ENCODE measurements at places on chromosomes 5 and 9.
A peak's percentile ranks its signal among the peaks of the same experiment; 100 is the strongest.

DNA sequence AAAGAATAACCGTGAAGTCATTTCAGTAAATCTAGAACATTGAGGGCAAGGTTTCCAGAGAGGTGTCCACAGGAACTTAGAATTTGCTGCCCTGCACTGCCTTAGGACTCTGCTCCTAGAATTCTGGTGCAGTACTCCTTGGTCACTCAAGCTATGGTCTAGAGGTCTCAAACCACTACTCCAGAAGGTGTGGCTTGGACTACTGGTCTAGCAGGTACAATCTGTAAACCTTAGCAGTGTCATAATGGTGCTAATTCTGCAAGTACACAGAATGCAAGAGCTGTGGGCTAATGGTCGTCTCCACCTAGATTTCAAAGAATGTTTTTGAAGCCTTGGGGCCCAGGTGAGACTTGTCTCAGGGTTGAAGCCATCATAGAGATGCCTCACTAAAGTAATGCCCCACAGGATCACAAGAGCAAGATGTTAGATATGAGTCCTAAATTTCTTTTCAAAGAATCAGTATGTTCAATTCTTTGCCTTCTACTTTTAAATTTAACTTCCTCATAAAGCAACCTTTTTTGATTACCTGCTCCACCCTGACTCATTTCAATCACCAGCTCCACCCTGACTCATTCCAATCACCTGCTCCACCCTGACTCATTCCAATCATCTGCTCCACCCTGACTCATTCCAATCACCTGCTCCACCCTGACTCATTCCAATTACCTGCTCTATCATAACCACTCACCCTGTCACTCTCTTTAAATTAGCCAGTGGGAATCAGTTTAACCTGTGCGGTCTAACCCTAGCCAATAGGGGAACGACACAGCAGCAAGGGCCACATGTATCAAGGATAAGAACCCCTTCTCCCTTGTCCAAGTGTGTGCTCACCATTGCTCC lies 1111.8 kb upstream of the ACO1 start:
- DNase-seq = no peak

GRCh38 chr5:135671966-135672365 lies 93.2 kb upstream of the CXCL14 start:
- DNase-seq = no peak

GRCh38 chr5:80240368-80240986 lies 15.4 kb downstream of the SERINC5 start:
- no peak for DNase-seq

DNA sequence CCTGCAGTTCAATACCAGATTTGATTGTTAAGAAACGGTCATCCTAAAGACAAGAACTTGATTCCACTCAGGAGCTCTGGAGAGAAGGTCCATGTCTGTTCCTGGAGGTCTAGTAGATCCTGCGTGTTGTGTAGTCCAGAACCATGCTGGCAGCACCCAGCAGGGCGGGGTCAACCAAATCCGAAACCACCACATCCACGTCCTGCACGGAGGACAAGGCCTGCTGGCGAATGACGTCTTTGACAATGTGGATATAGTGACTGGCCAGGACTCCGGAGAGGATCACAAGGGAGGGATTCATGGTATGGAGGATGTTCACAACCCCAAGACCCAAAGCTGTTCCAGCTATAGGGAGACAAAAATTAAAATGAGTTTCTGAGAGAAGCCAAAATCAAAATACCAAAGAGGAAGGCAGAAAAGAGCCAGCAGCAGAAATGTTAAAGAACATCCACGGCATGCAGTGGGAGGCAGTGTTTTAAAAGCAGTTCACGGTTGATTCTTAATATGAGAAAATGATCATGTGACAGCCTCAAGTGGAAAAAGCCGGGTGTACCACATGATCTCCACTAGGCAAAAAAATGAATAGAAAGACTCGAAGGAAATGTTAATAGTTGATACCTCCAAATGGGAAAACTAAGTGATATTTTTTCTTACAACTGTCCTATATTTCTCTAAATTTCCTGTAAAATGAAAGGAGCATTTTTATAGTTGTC lies 26.7 kb downstream of the CLTA start:
- no peak for DNase-seq

DNA sequence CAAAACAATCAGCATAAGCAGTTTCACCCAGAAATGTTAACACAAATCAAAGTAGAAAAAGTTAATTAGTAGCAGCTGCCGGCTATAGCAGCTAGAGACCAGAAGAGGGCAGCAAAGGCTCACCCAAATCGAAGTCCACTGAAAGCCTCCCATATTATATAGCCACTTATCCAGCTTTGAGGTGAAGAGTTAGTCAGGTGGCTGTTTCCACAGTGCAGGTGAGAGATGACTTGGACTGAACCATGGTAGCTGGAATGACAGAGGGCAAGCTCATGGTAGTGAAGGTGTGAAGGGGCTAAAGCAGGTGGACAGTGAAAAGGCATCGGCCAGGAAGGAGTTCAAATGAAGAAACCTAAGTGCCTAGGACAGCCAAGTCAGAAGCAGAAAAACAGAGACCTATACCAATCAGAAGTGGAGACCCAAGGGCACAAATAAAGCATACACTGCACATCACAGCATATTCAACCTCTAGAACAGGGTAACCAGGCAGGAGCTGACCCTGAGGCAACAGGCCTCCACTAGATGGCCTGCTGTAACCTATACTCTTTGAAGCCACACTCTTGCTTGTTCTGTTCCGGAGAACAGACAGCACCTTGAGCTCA lies 7.2 kb upstream of the RNF38 start:
- DNase-seq = no peak

- DNase-seq = peak; percentile 6
These were observed 1.3 kb downstream of the VCP start for GRCh38 chr9:35070823-35071813.

GRCh38 chr5:103569313-103570060 lies 6.9 kb upstream of the NUDT12 start:
- DNase-seq = no peak

DNA sequence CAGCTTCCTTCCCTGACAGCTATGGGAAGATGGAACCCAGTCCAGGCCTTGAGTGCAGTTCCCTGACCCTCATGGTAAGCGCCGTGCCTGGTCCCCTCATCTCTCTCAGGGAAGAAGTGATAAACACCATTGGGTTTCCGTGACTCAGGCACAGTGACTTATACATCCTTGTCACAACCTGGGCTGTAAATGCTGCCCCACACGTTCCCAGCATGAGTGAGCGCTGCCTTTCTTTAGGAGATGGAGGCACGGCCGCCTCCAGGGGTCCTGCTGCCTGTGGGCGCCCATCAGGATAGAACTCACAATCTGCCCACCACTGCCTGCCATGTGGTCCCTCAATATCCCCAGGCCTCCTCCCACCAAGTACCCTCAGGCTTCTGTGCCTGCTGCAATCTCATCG lies 8.3 kb upstream of the NKD2 start:
- no peak for DNase-seq

DNA sequence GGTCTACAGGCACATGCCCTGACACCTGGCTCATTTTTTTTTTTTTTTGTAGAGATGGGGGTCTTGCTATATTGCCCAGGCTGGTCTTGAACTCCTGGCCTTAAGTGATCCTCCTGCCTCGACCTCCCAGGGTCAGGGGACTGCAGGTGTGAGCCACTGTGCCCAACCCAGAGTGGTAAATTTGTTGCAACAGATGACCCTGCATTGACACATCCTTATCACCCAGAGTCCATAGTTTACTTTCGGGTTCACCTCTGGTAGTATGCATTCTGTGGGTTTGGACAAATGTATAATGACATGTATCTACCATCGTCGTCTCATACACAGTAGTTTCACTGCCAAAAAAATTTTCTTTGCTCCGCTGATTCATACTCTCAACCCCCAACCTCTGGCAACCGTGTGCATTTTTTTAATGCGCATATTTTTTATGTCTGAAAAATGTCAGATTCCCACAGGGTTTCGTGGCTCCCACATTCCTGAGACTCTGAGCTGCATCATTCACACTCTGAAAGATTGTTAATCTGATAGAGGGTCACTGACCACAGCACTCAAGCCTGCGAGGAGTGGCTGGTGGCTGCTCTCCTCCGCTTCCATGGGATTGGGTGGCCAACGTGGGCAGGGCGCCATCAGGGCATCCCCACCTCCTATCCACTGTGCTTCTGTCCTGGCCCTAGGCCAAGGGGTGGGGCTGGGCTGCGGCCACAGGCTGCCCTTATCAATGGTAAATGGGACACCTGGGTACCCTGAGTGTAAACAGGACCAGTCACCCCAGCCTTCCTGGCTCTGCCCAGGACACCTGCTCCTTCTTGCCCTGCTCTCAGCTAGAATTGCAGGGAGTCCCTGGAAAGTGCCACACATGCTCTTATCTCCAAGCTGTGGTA lies 9.6 kb downstream of the NDST1 start:
- no peak for DNase-seq

DNA sequence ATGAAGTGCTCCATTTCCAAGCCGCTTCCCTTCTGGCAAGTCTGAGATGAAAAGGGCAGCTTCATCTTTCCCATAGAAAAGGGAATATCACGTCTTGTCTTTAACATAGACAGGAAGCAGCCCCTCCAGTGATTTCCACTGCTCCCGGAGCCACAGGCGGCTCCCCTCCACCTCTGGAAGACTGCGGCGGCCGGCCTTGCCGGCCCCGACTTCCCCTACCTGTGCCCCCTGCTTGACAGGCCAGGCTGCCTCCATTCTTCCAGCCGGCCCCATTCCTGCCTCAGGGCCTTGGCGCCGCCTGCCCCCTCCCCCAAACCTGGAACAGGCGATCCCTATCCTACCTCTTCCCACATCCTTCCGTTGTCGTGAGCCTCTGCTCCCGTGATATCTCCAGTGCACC lies 141.8 kb downstream of the ZNF354C start:
- no peak for DNase-seq

DNA sequence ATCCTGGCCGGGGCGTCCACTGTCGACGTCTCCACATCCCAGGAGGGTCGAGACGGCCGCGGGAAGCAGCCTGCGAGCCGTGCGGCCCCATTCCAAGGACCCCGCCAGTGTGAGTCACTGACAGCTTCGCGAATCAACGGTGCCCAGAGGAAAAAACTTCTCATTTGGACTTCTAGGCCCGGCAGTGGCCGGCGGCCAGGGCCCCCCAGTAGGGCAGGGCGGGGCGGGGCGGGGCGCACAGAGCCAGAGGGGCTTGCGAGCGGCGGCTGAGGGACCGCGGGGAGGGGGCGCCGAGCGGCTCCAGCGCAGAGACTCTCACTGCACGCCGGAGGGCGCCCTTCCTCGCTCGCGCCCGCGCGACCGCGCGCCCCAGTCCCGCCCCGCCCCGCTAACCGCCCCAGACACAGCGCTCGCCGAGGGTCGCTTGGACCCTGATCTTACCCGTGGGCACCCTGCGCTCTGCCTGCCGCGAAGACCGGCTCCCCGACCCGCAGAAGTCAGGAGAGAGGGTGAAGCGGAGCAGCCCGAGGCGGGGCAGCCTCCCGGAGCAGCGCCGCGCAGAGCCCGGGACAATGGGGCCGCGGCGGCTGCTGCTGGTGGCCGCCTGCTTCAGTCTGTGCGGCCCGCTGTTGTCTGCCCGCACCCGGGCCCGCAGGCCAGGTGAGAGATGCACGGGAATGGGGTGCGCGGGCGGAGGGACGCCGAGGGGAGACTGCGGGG lies at the start of gene F2R:
TSS of gene F2R (plus strand) at position 391 of the 720 bp plus-strand sequence. CDS start at position 573, 182 bp downstream.
- DNase-seq = peak; percentile 83

GRCh38 chr5:66945389-66946349 lies 250.9 kb downstream of the CD180 start:
- no peak for DNase-seq

DNA sequence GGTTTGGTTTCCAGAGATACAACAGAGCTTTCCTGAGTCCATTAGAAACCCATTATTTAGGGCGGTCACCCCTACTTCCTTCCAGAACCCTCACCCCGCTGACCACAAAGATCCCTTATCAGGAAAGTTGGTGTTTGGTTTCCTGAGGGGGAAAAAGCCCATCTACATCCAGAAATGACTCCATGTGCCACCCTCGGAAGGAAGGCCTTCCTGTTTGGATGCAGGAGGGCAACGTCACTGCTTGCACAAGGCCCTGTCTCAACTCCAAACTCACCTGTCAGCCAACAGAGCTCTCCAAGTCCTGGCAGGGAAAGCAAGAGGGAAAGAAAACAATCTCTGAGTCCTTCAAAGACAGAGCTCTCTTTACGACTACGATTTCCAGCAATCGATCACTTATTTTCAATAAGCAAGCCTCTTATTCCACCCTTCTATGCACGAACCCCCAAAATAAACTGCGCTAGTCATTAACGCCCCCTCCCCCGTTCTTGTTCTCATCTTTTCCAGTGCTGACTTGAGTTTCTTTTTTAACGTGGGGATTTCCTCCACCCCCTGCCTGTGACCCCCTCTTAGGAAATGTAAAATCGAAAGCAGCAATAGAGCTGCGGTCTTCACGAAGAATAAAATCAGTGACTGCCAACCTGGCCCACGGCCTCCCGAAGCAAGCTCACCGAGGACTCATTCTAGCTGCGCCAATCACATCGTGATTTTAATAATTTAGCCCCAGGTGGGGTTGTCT lies 35.7 kb upstream of the NTNG2 start:
- DNase-seq = no peak

GRCh38 chr5:116566251-116566650 lies 8.4 kb downstream of the SEMA6A start:
- DNase-seq = no peak

GRCh38 chr5:138706655-138707480 lies 46.4 kb upstream of the CTNNA1 start:
- DNase-seq = no peak

GRCh38 chr9:89781838-89782540 lies 177.2 kb downstream of the GADD45G start:
- no peak for DNase-seq

DNA sequence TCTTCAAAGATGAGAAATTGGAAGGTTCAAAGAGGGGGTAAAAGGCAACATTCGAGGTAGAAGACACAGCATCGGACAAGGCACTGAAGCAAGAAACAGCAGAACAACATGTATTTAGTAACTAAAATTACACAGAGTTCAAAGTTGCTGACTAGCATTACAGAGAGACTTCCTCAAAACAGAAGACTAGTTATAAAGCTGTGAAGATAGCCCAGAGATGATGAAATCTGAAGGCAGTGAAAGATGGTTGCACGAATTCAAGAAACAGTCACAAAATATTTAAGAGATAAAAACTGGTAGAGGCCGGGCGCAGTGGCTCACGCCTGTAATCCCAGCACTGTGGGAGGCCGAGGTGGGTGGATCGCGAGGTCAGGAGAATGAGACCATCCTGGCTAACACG lies 16.3 kb downstream of the MAPKAP1 start:
- DNase-seq = no peak

- DNase-seq = no peak
These were observed 3.0 kb downstream of the FLT4 start for GRCh38 chr5:180646289-180646962.

GRCh38 chr9:22447618-22448305 lies 1.1 kb downstream of the DMRTA1 start:
- no peak for DNase-seq

DNA sequence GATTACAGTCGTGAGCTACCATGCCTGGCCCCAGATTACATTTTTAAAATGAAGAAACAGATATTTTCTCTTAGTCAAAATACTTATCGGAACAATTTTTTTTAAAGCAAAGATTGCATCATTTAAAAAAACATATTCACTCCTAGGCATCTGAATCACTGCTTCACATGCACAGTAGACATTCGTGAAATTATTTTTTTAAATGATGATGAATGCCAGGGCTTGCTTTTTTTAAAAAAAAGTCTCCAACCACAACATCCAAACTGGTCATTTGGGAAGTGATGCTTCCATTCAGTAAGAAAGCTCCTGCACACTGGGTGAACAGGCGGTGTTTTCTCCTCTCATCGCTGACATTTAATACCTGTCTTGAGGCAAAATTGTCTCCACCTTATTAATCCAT lies 223.0 kb upstream of the DMRT1 start:
- DNase-seq = no peak

GRCh38 chr9:117835798-117836197 lies 131.6 kb downstream of the TLR4 start:
- DNase-seq = no peak

Measured in left forelimb (tissue), 1 donor.